Activated CD4-positive, alpha-beta T cell treated with anti-CD3 and anti-CD28 coated beads, Interleukin-2, Interleukin-4, amounts not matched to agents 100 ng/mL and 50 ng/mL, durations not matched to agents 16 hours and 8 hours (primary cell): ENCODE measurements at places on chromosomes 13 and 19.

DNA sequence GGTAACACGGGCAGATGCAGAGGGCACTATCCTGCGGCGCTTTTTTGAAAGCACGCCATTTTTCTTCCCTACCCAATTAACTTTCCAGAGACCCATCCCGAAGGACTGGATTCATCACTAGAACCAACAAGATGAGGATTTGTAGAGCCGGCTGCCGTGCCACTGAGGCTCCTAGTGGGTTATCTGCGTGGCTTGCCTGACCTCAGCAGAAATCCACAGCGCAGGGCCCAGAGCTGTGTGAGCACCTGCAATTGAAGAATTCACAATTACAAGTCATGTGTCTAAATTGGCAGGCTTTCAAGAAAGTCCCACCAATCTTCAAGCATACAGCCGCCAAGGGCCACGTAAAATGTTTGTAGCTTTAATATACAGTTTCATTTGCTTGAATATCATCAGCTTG is 75.5 kb downstream of the ALOX5AP start:
- no peak for DNase-seq

DNA sequence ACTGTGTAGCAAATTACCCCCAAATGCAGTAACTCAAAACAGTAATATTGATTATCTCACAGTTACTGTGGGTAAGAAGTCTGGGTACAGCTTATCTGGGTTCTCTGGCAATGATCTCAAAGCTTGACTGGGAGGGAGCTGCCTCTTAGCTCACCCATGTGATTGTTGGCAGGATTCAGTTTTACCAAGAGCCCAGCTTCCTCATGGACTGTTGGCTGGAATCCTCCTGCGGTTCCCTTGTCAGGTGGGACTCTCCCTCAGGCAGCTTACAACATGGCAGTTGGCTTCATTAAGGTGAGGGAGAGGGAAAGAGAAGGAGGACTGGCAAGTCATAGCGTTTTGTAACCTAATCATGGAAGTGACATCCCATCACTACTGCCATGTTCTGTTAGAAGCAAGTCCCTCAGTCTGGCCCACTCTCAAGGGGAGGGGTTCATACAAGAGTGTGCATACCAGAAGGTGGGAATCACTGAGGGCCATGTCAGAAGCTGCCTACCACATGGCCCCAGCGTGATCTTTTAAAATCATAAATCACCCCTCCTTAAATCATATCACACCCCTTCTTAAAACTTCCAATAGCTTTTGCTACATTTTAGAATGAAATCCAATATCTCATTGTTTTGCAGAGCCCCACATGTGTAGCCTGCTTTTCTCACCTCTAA is 108.1 kb downstream of the OLFM4 start:
- no peak for DNase-seq

DNA sequence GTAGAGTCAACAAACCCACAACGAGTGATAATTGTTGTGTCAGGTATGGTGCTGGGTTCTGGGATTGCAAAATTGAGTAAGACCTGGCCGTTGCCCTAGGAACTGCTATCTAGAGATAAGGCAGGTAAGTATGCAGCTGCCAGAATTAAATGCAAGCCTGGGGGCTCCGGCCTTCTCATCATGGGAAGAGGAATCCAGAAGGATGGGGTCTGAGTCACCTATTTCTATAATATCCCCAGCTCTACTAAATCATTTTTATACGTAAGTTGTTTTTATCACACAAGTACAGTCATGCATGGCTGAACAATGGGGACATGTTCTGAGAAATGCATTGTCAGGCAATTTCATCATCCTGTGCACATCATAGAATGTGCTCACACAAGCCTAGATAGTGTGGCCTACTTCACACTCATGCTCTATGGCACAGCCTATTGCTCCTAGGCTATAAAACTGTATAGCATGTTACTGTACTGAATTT is 203.0 kb downstream of the KLF5 start:
- DNase-seq: no peak

DNA sequence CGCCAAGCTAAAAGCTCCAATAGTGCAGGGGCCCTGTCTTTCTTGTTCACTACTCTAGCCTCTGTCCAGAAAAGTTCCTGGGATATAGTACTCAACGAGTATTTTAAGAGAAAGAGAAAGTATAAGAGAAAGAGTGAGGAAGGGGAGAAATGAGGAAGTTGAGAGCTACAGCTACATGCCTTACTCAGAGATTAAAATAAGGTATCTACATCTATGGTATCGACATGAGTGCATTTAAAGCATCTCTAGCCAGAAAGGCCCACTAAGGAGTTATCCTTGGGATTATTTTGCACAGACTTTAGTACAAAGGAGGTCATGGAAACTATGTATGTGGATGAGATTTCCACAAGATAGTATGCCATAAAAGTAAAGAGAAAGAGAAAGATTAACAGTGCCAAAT is 28.5 kb downstream of the MYCBP2 start:
- DNase-seq: no peak

- DNase-seq: no peak
Measured at GRCh38 chr13:105773863-105774538, 761.5 kb downstream of the EFNB2 start.

DNA sequence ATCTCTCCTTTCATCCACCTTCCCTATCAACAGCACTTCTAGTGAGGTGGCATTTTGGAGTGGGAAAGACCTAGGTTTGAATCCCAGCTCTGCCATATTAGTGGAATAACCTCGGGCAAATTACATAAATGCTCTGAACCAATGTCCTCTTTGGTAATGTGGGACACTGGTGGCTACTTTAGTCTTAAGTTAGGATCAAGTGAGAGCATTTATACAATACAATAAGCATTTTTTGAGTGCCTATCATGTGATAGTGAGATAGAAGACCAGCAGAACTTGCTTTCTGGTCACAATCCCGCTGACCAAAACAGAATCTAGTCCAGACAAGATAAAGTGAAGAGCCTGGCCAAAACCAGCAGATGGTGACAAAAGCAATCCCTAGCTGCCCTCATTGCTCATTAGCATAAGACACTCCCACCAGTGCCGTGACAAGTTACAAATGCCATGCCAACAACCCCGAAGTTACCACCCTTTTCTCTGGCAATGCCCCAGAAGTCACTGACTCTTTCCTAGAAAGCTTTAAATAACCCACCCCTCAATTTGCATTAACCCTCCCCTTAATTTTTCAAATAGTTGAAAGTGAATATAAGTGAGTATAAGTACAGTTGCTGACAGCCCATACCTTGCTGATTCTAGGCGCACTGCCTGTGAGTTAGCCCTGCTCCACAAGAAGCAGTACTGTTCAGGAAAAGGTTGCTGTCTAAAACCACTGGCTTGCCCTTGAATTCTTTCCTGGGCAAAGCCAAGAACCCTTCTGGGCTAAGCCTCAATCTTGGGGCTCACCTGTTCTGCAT is 28.9 kb upstream of the KPNA3 start:
- DNase-seq: no peak

- no peak for DNase-seq
Measured at GRCh38 chr13:40508767-40509342, 157.6 kb downstream of the FOXO1 start.

DNA sequence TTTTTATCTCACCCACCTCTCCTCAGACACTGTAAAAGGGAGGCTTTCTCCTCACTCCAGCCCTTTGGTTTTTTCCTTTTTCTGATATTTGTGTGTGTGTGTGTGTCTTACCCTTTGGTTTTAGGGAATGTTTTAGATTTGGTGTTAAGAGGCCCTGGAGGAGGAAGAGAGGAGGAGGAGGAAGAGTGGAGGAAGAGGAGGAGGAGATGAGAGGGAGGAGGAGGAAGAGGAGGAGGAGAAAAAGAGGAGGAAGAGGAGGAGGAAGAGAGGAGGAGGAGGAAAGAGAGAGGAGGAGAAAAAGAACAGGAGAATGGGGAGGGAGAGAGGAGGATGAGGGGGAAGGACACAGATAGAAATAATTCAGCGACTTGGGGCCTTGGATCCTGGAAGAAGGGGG is 10.5 kb downstream of the KLHL26 start:
- no peak for DNase-seq

DNA sequence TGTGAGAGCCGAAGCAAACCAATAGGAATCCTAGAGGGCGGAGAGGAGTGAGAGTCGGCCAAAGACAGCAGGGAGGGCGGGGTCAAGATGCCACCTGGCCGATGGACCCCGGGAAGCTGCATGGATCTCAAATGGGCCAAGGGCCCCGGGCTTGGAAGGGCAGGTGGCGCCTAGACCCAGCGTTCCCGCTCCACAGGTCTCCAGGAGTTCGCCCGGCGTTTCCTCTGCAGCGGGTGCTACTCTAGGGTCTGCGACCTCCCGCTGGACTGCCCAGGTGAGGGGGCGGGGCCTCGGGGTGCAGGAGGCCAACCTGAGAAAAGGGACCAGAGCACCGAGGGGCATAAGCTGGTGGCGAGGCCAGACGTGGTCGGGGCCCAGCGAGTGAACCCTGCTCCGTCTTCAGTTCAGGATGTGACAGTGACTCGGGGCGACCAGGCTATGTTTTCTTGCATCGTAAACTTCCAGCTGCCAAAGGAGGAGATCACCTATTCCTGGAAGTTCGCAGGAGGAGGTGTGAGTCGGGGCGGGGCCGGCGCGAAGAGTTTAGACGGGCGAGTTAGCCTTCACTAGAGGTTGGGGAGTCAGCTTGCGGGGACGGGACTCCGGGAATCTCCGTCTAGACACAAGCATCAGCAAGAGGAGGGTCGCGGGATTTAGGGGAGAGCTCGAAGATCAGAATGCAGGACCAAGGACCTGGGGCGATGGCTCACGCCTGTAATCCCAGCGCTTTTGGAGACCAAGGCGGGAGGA is 9.9 kb downstream of the SPACA6 start:
- DNase-seq: no peak

- no peak for DNase-seq
Measured at GRCh38 chr13:96090240-96091101, 564 bp downstream of the HS6ST3 start.

DNA sequence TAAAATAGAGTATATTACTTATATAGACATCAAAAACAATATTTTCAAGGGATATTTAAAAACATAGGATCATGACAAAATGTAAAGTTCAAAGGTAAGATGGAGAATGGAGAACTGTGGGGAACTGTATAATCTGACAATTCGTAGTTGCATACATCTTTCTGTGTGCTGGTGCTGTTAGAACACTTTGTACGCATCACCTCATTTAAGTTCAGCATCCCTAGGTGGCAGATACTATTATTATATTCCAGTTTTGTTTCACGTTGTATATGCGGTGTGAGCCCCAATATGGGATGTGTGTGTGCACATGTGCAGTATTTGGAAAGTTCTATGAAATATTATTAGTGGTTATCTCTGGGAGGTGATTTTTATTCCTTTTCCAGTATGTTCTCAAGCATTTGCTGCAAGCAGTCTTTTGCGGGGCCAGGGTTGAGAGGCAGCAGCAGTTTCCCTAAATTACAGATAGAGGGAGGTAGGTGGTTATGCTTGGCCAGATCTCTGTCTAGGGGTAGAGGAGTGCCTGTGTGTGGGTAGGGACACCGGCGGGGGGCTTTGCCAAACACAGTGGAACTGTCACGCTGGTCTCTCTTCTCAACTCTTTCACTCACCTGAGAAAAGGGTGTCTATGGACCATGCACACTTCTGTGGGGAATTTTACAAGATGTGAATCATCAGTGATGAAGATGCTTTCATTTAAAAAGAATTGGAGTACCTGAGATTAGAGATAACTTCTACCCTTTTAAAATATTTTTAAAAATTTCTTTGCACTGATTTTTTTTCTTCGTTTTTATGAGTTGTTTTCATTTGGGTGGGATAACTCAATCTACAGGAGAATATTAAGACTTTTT is 55.6 kb upstream of the ALOX5AP start:
- peak; percentile 42 for DNase-seq
